ENCODE measurements at places on chromosomes 2 and 18.

DNA sequence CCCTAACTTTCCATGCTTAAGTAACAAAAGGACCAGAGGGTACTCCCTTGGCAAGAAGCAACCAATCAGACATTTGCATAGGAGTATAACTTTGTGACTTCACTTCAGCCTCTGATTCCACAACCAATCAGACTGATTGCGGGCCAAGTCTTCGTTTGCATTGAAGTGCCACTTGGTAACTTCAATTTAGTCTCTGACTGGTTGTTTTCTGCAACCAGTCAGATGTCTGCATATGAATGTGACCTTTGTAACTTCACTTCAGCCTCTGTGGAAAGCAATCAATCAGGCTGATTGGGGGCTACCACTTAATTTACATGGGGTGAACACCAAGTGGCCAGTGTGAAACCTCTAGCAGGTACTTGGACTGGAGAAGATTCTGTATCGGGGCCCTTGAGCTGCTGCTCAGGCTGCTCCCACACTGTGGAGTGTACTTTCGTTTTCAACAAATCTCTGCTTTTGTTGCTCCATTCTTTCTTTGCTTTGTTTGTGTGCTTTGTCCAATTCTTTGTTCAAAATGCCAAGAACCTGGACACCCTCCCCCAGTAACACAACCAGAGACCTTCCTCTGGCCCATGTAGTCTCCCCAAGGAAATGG is 241.5 kb downstream of the ACKR3 start:
- no peak for DNase-seq

DNA sequence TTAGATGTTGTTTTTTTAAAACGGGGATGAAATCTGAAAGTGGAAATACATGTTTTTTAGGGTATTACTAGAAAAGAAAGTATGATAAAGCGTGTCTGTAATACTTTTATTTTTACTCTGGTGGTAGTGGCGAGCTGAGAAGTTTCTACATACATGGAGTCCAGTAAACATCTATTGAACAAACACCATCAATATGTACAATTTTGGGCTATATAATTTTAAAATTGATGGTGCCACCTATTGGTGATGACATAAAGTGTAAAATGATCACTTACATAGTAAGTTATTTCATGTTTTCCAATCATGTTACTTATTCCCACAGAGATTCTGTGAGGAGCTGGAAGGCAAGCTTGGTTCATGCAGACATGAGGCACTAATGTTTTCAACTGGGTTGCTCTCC is 31.5 kb upstream of the NFE2L2 start:
- no peak for DNase-seq

GRCh38 chr2:23009545-23010149 is 375.3 kb upstream of the KLHL29 start:
- no peak for DNase-seq

- no peak for DNase-seq
These were observed 9.0 kb upstream of the RNF103 start for GRCh38 chr2:86632672-86633071.

GRCh38 chr2:132564065-132564464 is 105.9 kb downstream of the LYPD1 start:
- DNase-seq, result no peak

GRCh38 chr18:9428301-9428706 is 47.0 kb upstream of the RALBP1 start:
- DNase-seq, result no peak

DNA sequence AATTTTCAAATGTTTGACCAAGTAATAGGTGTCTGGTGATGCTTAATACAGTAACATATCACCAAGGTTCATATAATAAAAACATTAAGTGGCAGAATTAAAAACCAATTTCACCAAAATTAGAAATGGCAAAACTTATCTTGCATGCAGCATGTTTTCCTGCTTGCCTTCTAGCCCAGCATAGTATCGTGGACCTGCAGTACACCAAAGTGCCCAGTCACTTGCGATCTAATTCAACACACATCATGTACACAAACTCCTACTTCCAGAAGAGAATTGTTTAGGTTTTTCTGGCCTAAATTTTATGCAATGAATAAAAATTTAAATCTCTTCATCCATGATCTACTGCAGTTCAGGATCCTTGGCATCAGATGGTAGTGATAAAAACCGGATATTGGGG is 28.9 kb downstream of the LPIN2 start:
- DNase-seq, result no peak

DNA sequence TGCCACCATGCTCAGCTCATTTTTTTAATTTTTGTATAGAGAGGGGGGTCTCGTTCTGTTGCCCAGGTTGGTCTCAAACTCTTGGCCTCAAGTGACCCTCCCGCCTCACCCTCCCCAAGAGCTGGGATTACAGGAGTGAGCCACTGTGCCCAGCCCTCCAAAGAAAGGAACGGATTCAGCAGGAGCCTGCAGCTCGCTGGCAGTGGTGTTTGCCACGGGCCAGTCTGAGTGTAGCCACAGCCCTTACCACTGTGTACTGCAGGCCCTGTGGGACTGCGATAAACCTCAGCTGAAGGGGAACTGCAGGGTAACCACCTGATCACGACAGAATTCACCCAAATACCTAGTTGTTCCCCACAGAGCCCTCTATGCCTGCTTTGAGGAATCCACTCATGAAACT is 6.8 kb downstream of the COPS9 start:
- no peak for DNase-seq

GRCh38 chr2:161956738-161957137 is 117.3 kb downstream of the DPP4 start:
- no peak for DNase-seq

DNA sequence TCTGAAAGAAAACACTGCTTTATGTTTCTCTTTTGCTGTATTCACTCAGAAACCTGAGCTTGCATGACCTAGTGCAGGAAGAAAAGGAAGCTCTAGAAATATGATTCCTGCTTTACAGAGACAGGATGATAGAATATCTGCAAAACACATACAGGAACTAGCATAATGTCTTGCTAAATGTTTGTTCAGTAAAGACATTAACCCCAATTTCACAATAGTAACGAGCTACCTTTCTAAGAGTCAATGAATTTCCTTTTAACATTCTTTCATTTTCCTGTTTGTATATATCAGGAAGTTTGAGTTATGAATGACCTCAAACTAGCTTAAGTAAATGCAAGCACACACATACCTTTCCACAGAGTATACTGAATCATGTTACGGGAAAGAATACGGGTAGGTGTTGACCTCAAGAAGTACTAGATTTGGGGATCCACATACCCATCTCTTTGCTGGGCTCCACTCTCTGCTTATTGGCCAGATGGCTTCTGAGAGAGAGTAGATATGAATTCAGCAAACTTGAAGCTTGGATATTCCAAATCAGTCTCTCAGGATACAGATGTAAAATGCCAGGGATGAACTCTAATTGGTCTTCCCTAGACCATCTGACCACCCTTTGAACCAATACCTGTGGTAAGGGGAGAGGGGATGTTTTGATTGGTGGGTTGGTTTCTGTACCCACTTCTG is 18.2 kb upstream of the ACSL3 start:
- no peak for DNase-seq

DNA sequence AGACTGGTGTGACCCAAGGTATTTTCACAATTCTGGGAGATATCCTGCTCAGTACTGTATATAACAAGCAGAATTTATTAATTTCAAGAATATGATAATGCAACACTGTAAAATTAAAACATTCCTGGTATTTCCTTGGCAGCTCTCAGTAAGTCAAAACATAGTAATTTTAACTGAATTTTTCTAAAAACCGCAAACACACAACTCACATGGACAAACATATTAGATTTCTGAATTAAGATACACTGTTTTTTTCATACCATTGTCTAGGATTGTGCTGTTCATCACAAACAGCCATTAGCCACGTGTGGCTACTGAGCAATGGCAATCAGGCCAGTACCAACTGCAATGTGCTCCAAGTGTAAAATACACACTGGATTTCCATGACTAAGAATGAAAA is 29.6 kb downstream of the LPIN2 start:
- no peak for DNase-seq

DNA sequence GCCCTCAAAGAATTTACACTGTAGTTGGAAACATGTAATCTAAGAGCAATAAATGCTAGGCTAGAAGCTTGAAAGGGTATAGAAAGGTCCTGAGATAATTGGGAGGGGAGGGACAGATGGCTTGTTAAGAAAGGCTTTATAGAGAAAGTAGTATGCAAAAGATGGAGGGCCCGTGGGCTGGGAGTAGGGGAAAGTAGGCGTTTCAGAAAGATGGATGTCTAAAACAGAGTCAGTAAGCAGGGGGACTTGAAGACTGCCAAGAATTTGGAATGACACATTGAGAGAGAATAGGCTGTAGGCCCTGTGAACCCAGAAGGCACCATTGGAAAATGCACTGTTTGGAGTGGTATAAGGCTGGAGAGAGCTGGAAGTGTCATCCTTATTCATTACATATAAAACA is 822 bp downstream of the PSMG2 start:
- no peak for DNase-seq
